Large intestine (tissue), 12 donors: ENCODE measurements at places on chromosomes 1 and 21.

- peak; percentile 75 for DNase-seq
- H3K4me3 ChIP-seq = no peak overlapping the region
- peak overlapping the region; percentile 76 for H3K27ac ChIP-seq
These were observed 839.4 kb upstream of the ADAMTS5 start for GRCh38 chr21:27806281-27806680.

DNA sequence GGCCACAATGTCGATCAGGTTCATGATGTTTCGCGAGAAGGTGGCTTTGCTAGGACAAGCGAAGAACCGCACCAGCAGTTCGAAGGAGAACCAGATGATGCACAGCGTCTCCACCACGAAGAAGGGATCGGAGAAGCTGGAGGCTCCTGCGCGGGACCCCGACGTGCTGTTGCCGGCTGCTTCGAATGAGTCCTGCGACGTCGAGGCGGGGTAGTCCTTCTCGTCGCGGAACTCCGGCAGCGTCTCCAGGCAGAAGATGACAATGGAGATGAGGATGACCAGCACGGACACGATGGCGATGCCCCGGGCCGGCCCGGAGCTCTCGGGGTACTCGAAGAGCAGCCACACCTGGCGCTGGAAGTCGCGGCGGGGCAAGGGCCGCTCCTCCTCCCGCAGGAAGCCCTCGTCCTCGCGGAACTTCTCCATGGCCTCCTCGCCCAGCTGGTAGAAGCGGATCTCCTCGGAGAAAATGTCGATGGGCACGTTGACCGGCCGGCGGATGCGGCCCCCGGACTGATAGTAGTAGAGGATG lies 869 bp downstream of the KCNA3 start:
- DNase-seq = no peak
- H3K27me3 ChIP-seq = peaks cover 56% of the 10 kb centered on the region
- no peak overlapping the region for H3K27ac ChIP-seq
- H3K36me3 ChIP-seq = no peaks in the 10 kb centered on the region

GRCh38 chr1:221497046-221497445 lies 244.8 kb downstream of the DUSP10 start:
- H3K4me3 ChIP-seq = no peak overlapping the region
- H3K27ac ChIP-seq = no peak overlapping the region
- H3K4me1 ChIP-seq = no peaks in the 10 kb centered on the region
- H3K36me3 ChIP-seq = no peaks in the 10 kb centered on the region
- no peaks in the 10 kb centered on the region for H3K27me3 ChIP-seq
- no peak for DNase-seq

- H3K4me1 ChIP-seq = no peaks in the 10 kb centered on the region
- DNase-seq = no peak
These were observed 38.5 kb downstream of the DISC1 start for GRCh38 chr1:231665101-231665500.

GRCh38 chr1:39711104-39711965 lies 20.1 kb upstream of the HPCAL4 start:
- H3K4me1 ChIP-seq = peaks cover 8% of the 10 kb centered on the region
- H3K27ac ChIP-seq = no peak overlapping the region
- no peaks in the 10 kb centered on the region for H3K36me3 ChIP-seq
- H3K27me3 ChIP-seq = peaks cover 13% of the 10 kb centered on the region
- DNase-seq = peak; percentile 73

GRCh38 chr1:31497601-31498000 lies 78.7 kb upstream of the TINAGL1 start:
- no peak overlapping the region for H3K27ac ChIP-seq
- DNase-seq = no peak
- no peaks in the 10 kb centered on the region for H3K4me1 ChIP-seq
- no peak overlapping the region for H3K4me3 ChIP-seq

DNA sequence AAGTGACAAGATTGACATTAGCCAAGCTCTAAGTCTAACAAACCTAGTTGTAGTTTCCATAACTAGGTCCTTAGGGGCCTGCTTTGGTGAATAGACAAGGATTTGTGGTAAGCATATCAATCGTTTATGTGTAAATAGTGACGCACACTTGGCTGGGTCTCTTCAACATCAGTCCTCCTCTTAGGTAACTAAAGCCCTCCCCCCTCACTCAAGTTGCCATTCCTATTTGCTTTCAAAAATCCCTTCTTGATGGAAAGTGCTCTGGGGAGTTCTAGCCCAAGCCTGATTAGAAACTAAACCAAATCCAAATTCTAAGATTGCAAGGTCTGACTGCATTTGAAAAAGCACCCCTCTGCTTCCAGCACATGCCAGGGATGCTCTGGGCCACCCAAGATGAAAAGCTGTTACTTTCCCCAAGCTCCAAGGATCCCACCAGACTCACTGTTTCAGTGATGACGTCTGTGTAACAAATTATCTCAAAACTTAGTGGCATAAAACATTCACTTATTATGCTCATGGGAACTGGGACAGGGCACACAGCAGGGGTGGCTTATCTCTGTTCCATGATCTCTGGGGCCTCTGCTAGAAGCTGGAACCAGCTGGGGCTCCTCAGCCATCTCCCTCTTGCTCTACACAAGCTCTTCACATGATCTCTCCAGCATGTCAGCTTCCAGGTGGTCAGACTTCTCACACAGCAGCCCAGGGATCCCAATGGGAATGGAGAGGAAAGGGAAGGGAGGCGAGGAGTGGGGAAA lies 74.1 kb downstream of the RRAGC start:
- no peaks in the 10 kb centered on the region for H3K4me1 ChIP-seq
- no peak overlapping the region for H3K4me3 ChIP-seq
- peaks cover 64% of the 10 kb centered on the region for H3K27me3 ChIP-seq
- DNase-seq = no peak
- no peaks in the 10 kb centered on the region for H3K36me3 ChIP-seq

DNA sequence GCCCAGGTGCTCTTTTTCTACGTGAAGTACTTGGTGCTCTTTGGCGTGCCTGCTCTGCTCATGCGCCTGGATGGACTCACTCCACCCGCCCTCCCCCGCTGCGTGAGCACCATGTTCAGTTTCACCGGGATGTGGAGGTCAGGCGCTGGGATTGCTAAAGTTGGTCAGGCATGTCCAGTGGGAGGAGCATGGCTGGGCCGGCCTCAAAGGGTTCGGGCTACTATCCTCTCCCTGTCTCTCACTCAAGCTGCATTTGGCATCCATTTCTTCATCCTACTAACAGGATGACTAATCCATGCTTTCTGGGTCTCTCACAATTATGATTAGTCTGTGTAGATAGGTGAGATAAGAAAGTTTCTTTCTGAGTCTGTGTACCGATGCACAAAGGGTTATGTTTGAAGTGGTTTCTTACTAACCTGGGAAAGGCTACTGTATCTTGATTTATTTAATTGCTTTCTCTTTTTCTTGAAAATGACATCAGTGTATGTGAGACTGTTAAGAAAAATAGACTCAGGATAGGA lies 135.9 kb downstream of the HHAT start:
- no peaks in the 10 kb centered on the region for H3K36me3 ChIP-seq
- DNase-seq = no peak
- H3K4me1 ChIP-seq = no peaks in the 10 kb centered on the region

DNA sequence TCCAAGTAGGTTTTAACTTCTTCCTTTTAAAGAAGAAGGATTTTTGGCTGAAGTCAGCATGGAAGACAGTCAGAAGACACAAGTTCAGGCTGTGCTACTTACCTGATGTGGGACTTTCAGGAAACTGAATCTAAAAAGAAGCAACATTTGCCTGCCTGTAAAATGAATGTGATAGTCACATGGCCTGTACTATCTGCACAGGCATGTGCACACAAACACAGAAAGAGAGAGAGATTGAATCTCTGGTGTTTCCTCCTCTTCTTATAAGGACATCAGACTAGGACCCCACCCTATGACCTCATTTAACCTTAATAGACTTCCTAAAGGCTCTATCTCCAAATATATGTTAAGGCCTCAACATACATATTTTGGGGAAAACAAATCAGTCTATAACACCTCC lies 542.9 kb downstream of the PLPP3 start:
- H3K27me3 ChIP-seq = no peaks in the 10 kb centered on the region
- H3K4me1 ChIP-seq = no peaks in the 10 kb centered on the region
- no peak overlapping the region for H3K4me3 ChIP-seq

DNA sequence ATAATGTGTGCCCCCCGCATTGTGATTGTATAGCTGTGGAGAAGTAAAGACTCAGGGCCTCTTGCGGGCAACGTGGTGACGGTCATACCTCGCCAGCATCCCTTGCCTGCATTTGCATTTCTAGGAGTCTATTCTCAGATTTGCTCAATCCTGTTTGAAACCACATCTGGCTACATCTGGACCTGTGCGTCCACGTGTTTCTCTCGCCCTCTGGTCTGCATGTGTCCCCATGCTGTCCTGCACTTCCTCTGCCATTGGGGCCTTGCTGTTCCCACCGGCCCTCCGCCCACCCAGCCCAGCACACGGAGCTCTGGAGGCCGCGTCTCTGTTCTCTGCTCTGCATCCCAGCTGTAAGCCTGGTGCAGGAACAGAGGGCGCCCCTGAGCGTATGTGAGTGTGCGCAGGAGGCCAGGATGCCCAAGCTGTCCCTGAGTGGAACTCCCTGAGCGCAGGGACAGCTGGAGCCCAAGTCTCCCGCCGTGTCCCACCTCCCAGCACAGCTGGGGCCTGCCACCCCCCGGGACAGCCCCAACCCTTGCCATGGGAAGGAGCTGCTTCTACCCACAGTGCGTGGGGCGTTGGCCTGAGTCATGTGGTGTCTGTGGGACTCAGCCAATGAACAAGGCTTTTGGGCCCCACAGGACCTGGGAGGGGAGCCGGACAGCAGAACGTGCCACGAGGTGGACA lies 1.6 kb downstream of the KRTAP10-2 start:
- H3K4me3 ChIP-seq = no peak overlapping the region
- no peaks in the 10 kb centered on the region for H3K36me3 ChIP-seq
- H3K27ac ChIP-seq = no peak overlapping the region
- H3K4me1 ChIP-seq = no peaks in the 10 kb centered on the region
- peaks cover 10% of the 10 kb centered on the region for H3K27me3 ChIP-seq
